ENCODE measurements at places on chromosomes 5 and 9. TPM values are rescaled to one million over a fixed set of nuclear protein-coding genes. Genes with fewer than 3 reads are reported as not detected.

COL15A1 gene
- total RNA-seq = not detected

CSF1R gene
- total RNA-seq = 0.45 TPM

KIF4B gene
- total RNA-seq = not detected

CD14 gene
- total RNA-seq = 1.7 TPM

GGTA1 gene
- not detected for total RNA-seq

CTSL gene
- 7.5 TPM for total RNA-seq

CA9 gene
- total RNA-seq = not detected

SPATA31C1 gene
- not detected for total RNA-seq

CCNO gene
- total RNA-seq = not detected

PRRT1B gene
- not detected for total RNA-seq

RLN1 gene
- total RNA-seq = 0.84 TPM

KLF4 gene
- total RNA-seq = 12.9 TPM

PCDHB8 gene
- not detected for total RNA-seq

STC2 gene
- not detected for total RNA-seq

TAF11L4 gene
- total RNA-seq = not detected

IFNA21 gene
- not detected for total RNA-seq

LAMC3 gene
- total RNA-seq = 0.66 TPM

PIP5KL1 gene
- total RNA-seq = 2.9 TPM

C9 gene
- not detected for total RNA-seq

FAM114A2 gene
- 21.9 TPM for total RNA-seq

FAM221B gene
- total RNA-seq = not detected

FCN1 gene
- 10.5 TPM for total RNA-seq

LVRN gene
- total RNA-seq = not detected

CTSV gene
- total RNA-seq = 0.11 TPM

ACTL7A gene
- total RNA-seq = not detected

RAD1 gene
- 26.7 TPM for total RNA-seq

SAPCD2 gene
- total RNA-seq = 0.17 TPM

AKNA gene
- total RNA-seq = 247 TPM

FREM1 gene
- 0.27 TPM for total RNA-seq

ZCCHC9 gene
- total RNA-seq = 17.3 TPM

MIER3 gene
- total RNA-seq = 25.9 TPM

KCTD16 gene
- not detected for total RNA-seq

ANKRD34B gene
- total RNA-seq = not detected

CARD9 gene
- total RNA-seq = 0.36 TPM

AQP7 gene
- total RNA-seq = 0.25 TPM

FAM174A gene
- total RNA-seq = 6.2 TPM

DOCK2 gene
- total RNA-seq = 220 TPM

SREK1 gene
- total RNA-seq = 137 TPM

TPPP gene
- total RNA-seq = 8.2 TPM

WDR38 gene
- total RNA-seq = not detected

ST6GALNAC4 gene
- total RNA-seq = 30.2 TPM

NEUROG1 gene
- total RNA-seq = not detected

SLC34A1 gene
- total RNA-seq = not detected

TTC1 gene
- 15.9 TPM for total RNA-seq

C5orf22 gene
- total RNA-seq = 12.3 TPM

MARCHF3 gene
- 5.2 TPM for total RNA-seq

PTPN3 gene
- total RNA-seq = not detected

EIF4E1B gene
- not detected for total RNA-seq

ZNF474 gene
- total RNA-seq = 0.28 TPM

SPEF2 gene
- total RNA-seq = 3.2 TPM

Data from CD4-positive, alpha-beta T cell (primary cell).